ENCODE measurements at places on chromosomes 4 and X. TPM values are rescaled to one million over a fixed set of nuclear protein-coding genes. Genes with fewer than 3 reads are reported as not detected.

The MEPE gene
- not detected for total RNA-seq

The FDCSP gene
- not detected for total RNA-seq

The GSTCD gene
- 6.2 TPM for total RNA-seq

The LIMCH1 gene
- 184 TPM for total RNA-seq

The RAB33A gene
- total RNA-seq: 19.2 TPM

The SRPX2 gene
- 2.5 TPM for total RNA-seq

The LGI2 gene
- 7.1 TPM for total RNA-seq

- no peak for DNase-seq
These were observed 101.4 kb downstream of the TBC1D19 start for GRCh38 chr4:26685250-26685649.

- no peak for DNase-seq
These were observed 101.1 kb downstream of the TSPAN5 start for GRCh38 chr4:98557194-98557892.

- no peak for DNase-seq
These were observed 7.3 kb downstream of the XK start for GRCh38 chrX:37692918-37693317.

DNA sequence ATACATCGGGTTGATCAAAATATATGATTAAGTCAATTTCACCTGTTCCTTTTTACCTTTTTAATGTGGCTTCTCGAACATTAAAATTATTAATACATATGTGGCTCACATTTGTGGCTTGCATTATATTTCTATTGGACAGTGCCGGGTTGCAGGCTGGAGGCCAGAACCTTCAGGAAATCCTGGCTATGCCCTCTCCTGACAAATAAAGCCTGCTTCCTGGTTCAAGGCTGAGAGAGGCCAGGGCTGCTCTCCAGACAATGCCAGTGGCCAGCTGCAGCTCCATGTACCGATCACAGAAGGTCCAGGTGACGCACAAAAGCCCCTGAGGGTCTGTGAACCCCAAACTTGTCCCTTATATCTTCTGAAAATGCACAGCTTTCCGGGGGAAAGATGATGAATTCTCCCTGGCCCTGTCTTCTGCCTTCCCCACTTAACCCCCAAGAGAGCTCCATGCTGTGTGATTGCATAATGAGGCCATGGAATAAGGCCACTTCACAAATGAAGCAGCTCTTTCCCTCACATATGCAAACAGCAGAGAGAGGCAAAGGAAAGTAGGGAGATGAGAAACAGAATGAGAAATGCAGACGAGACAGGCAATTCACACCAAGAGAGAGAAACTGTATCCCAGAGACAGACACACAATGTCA lies 241.2 kb downstream of the BCOR start:
- DNase-seq: no peak

DNA sequence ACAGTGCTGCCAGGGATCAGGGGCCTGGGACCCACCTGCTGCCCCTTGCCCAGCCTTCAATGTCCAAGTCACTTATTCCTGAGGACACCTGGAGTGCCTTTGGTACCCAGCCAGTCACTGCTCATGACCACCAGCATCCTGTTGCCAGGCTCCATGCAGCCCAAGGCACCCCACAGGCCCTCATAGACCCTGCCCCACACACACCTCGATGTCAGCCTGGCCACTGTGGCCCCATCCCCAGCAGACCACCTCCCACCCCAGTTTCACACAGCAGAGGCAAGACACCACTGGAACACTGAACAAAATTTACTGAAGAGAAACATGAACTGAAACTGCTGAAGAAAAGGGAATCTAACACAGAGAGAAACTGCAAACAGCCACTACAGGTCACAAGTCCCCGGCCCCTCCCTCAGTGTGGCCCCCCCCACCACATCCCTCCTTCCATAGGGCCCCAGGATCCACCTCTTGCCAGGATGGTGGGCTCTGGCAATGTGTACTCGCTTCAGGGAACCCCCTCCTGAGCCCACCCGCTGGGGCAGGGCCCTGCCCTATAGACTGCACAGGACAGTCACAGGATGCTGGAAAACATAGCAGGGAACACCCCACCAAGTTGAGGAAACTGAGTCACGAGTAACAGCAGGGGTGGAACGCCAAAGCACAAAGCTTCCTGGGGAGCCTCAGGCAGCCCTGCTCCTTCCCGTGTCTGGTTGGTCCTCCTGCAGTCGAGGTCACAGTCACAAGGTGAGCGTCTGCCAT lies 5.2 kb downstream of the PNMA5 start:
- DNase-seq: peak; percentile 45

GRCh38 chr4:36773467-36773866 lies 471.1 kb upstream of the NWD2 start:
- DNase-seq: no peak

GRCh38 chr4:27233531-27233930 lies 372.9 kb downstream of the STIM2 start:
- no peak for DNase-seq

DNA sequence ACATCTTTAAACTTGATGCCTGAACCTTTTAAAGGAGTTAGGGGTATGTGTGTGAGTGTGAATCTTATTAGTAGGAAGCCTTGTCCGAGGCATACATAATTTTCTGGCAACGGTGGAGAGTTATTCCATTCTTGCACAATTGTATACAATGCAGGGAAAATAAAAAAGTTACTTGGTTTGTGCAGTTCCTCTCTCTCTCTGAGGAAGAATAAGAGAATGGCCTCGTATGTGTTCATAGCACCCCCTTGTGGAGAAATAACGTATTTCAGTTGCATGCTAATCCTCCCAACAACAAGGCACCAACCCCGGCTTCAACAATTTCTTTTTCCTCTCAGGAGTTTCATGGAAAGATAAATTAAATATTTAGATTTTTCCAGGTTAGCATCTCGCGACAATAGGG lies 33.7 kb upstream of the FGF13 start:
- DNase-seq: no peak

GRCh38 chr4:48067536-48067935 lies 51.0 kb downstream of the NIPAL1 start:
- DNase-seq: no peak

GRCh38 chr4:56683455-56683854 lies 2.4 kb upstream of the HOPX start:
- no peak for DNase-seq
